Retina (tissue), 1 donor: ENCODE measurements at places on chromosomes 6 and 20.

DNA sequence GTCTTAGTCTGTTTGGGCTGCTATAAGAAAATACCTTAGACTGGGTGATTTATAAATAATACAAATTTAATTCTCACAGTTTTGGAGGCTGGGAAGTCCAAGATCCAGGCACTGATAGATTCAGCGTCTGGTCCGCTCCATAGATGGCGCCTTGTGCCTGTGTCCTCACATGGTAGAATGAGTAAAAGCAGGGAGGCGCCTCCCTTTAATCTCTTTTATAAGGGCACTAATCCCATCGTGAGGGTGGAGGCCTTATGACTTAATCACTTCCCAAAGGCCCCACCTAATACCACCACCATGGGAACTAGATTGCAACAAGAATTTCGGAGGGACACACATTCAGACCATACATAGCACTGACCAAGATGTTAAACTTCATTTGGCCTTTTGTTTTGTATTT lies 91.2 kb upstream of the TMEM181 start:
- DNase-seq = no peak

DNA sequence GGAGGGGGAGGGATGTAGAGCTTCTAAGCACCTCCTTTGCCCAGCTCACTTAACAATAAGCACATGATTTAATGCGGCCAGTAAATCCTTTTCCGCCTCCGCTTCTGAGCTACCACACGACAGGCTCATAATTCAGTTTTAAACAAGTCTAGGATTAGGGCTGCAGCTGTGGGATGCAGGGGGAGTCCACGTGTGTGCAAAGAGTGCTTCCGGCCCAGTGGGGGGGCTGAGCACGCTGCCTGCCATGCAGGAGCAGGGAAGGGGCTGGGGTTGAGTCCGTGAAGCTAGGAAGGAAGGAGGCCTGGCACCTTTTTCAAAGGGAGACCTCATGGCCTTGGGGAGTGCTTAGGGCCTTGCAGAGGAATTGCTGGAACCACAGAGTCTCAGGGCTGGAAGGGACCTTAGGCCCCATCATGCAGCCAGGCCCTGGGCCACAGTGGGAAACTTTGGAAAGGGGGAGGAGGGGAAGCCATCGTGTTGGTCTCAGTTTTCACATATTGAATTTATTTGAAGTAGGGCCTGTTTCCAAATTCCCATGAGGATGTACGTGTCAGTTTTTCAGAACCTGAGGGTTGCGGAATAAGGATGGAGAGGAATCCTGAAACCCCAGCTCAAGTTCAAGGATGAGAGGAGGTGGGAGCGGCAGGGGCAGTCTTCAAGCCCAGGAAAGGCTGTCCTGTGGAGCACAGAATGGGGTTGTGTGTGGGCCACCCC lies 96.1 kb downstream of the VEGFA start:
- no peak for DNase-seq

DNA sequence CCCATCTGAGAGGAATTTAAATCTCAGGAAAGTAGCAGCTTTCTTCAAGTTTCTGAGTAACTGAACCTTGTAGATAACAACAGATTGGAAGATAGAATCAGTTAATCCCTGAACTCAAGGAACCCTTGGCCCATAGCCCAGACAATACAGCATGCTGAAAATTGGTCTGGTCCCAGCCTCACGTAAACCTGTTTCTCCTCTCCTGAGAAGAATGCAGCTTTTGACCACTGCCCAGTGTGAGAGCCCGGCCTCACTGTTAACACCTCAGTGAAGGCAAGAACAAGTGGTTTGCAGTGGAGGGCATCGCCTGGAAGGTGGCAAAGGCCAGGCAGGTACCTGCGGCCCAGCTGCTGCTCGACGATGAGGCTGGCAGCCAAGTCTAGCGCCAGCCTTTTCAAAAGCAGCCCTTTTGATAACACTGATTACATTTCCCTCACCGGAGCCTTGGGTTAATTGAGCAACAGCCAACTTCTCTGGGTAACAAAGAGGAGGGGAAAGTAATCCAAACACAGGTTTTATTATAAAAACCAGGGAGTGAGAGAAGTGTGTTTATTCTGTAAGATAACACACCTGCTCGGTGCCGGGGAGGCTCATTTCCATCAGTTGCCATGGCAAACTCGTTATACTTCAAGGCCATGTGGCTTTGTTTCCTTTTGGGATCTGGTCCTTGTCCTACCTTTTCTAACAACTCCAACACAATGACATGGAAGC lies 54.0 kb downstream of the TRAF3IP2 start:
- DNase-seq = no peak

GRCh38 chr6:40674170-40674569 lies 87.0 kb upstream of the LRFN2 start:
- DNase-seq = no peak

DNA sequence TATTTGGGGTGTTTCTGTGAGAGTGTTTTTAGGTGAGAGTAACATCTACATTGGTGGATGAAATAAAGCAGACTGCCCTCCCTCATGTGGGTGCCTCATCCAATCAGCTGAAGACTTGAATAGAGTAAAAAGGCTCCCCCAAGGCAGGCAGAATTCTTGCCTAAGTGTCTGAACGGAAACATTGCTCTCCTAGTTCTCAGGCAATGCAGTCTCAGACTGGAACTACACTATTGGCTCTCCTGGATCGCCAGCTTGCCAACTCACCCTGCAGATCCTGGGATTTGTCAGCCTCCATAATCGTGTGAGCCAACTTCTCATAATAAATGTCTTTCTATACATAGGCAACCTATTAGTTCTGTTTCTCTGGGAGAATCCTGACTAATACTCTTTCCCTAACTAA lies 5.5 kb upstream of the TMEM170B start:
- no peak for DNase-seq

DNA sequence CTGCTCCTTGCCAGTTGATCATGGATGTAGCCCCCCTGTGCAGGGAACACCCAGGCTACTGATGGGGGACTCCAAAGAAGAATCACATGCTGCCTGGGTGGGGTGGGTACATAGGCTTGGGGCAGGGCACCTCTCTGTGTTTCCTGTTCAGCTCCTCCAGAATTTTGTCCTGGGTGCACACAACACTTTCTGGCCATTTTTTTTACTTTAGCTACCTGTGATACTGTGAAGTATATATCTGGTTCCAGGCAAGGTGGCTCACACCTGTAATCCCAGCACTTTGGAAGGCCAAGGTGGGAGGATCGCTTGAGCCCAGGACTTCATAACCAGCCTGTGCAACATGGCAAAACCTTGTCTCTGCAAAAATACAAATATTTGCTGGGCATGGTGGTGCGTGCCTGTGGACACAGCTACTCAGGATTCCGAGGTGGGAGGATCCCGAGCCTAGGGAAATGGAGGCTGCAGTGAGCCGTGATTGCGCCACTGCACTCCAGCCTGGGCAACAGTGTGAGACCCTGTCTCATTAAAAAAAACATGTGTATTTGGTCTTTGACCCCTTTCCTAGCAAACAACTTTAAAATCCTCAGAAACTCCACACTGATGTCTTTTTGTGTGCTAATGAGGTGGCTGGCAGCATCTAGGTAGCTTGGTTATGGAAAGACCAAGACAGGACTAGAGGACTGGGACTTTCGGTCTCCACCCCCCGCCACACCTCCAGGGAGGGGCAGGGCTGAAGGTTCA lies 14.1 kb downstream of the SLC4A11 start:
- no peak for DNase-seq

GRCh38 chr6:33926451-33926850 lies 122.6 kb upstream of the MLN start:
- peak; percentile 45 for DNase-seq

GRCh38 chr20:43191946-43192863 lies 2.5 kb upstream of the PTPRT start:
- DNase-seq = peak; percentile 46

DNA sequence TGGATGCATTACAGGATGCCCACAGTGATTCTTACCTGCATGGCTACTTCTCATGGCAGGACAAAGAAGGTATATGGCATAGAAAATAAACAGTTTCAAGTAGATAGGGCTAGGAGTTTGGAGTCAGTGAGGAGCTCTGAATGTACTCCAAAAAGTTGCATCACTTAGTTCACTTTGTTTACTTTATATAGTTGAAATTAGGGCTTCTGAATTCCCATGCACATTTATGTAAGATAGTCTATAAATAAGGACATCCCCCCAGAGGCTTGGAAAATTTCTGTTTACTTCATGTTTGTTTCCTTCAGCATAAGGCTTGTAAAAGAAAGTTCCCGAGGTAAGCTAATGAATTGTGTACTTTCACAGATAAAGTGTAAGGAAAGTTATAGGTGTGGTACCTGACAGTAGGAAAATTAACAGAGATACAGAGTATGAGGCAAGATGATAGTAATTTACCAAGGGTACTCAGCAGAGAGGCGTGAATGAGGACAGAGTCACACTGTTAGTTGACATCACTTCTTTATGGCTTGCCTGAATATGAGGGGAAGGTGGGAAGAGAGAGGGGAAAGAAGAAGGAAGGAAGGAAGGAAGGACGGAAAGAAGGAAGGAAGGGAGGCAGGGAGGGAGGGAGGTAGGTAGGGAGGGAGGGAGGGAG lies 51.1 kb downstream of the ADTRP start:
- no peak for DNase-seq

- no peak for DNase-seq
These were observed 90.8 kb upstream of the HDAC2 start for GRCh38 chr6:114061741-114062140.

DNA sequence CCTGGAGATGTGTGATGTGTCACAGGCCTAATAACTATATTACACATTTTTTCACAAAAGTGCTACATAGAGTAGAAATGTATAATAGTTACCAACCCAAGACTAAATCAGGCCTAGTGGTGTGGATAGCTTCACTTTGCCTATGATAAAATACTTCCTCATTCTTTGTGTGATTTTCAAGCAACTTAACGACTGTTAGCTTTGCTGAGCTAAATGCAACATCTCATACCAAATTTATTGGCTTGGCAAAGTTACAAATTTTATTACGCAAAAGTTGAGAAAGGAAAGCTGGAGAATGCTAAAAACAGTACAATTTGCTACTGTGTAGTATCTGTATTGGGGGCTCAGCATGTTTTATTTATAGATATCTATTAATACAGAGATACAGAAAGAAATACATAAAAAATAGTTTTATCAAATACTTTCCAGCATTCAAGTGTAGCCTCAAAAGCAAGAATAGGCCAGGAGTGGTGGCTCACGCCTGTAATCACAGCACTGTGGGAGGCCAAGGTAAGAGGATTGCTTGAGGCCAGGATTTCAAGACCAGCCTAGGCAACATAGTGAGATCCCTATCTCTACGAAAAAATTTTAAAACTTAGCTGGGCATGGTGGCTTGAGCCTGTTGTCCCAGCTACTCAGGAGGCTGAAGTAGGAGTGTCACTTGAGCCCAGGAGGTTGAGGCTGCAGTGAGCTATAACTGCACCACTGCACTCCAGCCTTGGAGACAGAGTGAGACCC lies 3.6 kb upstream of the EDN1 start:
- DNase-seq = no peak

DNA sequence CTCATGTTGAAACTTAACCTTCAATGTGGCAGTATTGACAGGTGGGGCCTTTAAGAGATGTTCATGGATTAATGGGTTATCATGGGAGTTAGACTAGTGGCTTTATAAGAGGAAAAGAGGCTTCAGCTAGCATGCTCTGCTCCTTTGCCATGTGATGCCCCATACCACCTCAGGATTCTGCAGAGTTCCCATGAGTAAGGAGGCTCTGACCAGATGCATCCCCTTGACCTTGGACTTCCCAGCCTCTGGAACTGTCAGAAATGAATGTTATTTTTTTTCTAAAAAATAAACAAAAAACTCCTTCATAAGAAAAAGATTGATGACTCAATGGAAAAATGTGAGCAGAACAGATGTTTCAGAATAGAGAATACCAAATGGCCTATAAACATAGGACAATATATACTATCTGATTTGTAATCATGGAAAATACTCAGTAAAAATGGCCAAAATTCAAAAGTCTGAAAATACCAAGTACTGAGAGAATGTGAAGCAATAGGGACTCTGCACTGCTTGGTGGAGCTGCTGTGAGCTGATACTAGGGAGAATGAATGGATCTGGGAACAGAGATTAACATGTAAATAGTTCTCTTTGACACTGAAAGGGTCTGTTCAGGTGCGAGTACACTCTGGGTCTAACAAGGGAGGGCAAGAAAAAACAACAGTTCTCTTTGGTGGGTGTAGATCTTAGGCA lies 7.4 kb upstream of the TRIM39 start:
- DNase-seq = no peak

DNA sequence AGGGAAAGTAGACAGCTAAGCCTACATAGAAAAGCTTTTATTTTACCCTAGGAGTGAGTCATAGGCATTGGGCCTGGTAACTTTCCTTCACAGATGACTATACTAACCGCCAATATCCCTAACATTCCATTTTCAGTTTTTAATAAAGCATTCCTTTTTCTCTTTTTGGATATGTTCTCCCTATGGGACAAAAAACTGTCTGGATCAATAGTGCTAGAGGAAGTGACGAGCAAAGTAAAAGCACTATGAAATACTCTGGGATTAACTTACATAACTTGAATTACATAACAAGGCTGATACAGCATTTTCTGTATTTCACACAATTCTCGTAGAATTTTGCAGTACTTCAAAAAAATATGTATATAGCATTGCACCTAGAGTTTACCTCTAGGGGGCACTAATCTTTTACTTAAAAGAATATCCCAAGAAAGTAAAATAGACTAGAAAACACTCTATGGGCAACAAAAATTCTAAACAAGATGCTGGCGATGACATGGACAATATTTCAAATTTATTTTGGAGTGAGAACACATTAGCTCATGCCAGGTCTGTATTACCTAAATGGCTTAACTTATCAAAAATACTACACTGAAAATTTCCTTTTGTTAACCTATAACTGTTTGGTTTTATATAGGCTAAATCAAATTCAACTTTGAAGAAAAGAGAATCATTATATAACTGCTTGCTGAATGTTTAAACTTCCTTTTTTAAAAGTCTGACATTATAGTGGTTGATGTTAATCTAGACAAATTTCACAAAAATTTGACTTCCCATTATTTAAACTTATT lies 66.3 kb upstream of the DST start:
- DNase-seq = peak; percentile 19

DNA sequence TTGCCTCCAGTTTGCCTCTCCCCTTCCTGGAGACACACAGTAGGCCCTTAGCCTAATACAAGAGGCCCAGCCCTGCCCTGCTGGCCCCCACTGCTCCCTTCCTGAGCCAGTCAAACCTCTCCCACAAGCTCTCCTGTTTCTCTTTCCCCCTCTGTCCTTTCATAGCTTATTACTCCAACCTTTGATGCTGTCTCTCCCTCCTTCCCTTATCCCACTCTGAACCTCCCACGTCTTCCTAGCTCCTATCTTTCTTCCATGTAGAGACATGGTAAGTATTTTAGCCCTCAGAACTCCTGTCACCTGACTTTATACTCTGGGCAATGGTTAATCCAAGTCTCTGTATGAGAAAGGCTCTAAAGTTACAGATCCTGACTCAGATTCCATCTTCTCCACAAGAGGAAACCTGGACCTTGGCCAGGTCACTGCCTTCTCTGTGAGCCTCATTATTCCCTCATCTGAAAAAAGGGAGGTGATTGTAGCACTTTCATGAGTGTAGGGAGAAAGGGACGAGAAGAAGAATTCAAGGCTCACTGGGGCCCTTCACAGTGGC lies 6.7 kb downstream of the TGIF2 start:
- no peak for DNase-seq

DNA sequence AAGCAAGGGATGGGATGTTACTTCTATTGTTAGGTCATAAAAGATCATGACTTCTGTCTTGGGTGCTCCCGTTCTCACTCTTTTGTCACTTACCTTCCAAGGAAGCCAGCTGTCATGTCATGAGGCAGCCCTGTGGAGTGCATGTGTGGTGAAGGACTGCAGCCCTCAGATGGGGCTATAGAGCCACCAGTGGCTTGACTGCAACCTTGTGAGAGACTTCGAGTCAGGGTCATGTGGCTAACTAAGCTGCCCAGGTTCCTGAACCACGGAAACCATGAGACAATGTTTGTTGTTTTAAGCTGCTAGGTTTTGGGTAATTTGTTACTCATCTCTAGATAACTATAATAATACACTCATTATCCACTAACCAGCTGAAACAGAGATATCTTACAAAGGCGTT lies 477.1 kb downstream of the BTBD3 start:
- peak; percentile 53 for DNase-seq
